ENCODE measurements at places on chromosomes 16 and 17. TPM values are rescaled to one million over a fixed set of nuclear protein-coding genes. Genes with fewer than 3 reads are reported as not detected.

The SPNS2 gene
- 12.4 TPM for total RNA-seq

The FKBP10 gene
- 11.7 TPM for total RNA-seq

The EXOC3L1 gene
- total RNA-seq: 4.1 TPM

The CCP110 gene
- 8.5 TPM for total RNA-seq

The TP53TG3C gene
- 0.46 TPM for total RNA-seq

The TRIM47 gene
- 39.4 TPM for total RNA-seq

The MYH8 gene
- total RNA-seq: not detected

The ABCC11 gene
- total RNA-seq: not detected

The CD79B gene
- total RNA-seq: 6.9 TPM

The KRTAP2-2 gene
- not detected for total RNA-seq

The ZNF821 gene
- total RNA-seq: 2.5 TPM

The NACA2 gene
- total RNA-seq: not detected

The NLRC3 gene
- 1.0 TPM for total RNA-seq

The SLC5A2 gene
- total RNA-seq: not detected

The FHOD1 gene
- total RNA-seq: 15.3 TPM

The UBE2O gene
- total RNA-seq: 35.4 TPM

The TACO1 gene
- 41.5 TPM for total RNA-seq

The ITPRIPL2 gene
- 15.3 TPM for total RNA-seq

The CACNG5 gene
- not detected for total RNA-seq

The NEUROD2 gene
- not detected for total RNA-seq

The MMP2 gene
- 135 TPM for total RNA-seq

The CACNA1H gene
- total RNA-seq: 6.0 TPM

The TBC1D3I gene
- not detected for total RNA-seq

The TOM1L1 gene
- 10.5 TPM for total RNA-seq
